ENCODE measurements at places on chromosomes 6 and 20.

DNA sequence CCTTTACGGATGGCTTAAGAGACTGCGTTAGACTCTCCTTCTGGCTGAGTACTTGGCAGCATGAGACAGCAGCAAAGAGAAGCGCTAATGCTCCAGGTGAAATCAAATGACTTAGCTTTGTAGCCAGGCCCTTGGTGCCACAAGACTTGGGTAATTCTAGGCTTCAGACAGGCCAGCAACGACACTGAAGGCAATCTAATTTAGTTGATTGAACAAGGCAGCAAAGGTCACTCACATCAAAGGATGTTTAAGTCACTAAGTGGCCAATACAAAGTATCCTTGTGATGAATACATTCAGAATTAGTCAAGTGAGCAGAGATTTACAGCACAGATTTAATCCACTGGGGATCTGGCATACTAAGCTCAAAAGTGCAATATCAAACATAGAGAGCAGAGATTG is 113.2 kb downstream of the FAM83B start:
- DNase-seq: no peak

DNA sequence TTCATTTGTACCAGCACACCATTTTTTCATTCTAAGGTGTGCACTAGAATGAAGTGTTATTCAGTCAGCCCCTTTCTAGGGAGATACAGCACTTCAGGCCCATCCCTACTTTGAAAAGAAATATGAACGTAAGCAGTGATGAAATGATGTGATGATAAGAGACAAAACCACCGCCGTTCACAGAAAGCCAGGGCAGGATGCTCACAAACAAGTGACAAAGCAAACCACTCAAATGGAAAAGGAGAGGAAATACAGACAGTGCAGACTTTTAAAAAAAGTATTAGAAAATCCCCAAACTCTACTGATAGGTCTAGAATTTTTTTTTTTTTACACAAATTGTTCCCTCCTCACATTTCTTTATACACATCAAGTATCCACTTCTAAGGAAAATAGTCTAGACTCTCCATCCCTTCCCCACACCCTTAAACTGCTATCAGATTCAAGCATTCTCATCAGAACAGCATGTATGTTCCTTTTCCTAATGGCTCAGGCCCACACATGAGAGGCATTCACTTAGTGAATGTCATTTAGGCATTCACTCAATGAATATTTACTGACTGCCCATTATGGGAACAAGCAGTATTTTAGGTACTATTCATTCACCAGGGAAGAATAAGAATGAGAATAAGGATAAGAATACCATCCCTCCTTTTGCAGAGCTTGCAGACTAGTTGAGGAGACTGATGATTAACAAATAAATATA is 243.5 kb downstream of the GMPR start:
- DNase-seq: no peak

GRCh38 chr6:148869585-148869984 is 122.8 kb downstream of the UST start:
- DNase-seq: no peak

GRCh38 chr20:24442909-24443308 is 26.5 kb upstream of the SYNDIG1 start:
- DNase-seq: no peak

DNA sequence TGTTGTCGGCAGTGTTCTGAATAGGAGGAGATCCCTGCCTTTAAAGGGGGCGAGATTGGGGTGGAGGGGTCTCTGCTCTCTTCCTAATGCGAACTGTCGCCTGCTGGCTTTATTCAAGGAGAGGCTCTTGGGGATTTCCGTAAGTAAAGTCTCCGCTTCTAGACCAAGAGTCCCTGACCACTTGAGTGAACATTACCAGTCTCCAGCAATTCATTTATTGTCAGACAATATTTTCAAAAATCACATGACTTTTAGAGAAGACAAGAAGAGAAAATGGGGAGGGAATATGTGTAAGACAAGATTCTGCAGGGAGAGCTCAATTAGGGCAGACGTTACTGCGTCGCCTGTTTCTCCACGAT is 21.2 kb downstream of the POM121L2 start:
- DNase-seq: no peak

DNA sequence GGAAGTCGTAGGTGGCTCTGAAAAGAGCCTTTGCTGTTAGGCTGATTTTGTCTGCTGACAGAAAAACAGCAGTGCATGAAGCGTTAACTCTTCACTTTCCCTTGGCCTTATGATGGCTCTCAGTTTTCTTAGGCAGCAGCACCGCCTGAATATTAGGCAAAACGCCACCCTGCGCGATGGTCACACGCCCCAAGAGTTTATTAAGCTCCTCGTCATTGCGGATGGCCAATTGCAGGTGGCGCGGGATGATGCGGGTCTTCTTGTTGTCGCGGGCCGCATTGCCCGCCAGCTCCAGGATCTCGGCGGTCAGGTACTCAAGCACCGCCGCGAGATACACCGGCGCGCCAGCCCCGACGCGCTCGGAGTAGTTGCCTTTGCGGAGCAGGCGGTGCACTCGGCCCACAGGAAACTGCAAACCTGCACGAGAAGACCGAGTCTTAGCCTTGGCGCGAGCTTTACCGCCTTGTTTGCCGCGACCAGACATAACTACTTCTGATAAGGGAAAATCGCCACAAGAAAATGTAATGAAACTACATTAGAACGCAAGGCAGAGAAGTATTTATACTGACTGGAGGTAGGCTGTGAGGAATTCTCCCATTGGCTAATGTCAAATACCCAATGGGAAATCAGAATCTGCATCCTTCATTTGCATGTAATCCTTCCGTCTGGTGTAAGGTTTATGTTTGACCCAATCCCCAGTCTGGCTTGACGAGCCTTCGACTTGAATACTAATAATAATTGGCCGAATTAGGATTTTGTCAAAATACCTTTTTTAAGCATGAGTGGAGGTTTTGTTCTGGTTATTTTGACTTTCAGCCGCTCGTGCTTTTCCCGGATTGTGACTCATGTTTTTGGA is 53.9 kb upstream of the HFE start:
- DNase-seq: no peak

GRCh38 chr20:48374991-48375595 is 452.7 kb downstream of the PREX1 start:
- no peak for DNase-seq

DNA sequence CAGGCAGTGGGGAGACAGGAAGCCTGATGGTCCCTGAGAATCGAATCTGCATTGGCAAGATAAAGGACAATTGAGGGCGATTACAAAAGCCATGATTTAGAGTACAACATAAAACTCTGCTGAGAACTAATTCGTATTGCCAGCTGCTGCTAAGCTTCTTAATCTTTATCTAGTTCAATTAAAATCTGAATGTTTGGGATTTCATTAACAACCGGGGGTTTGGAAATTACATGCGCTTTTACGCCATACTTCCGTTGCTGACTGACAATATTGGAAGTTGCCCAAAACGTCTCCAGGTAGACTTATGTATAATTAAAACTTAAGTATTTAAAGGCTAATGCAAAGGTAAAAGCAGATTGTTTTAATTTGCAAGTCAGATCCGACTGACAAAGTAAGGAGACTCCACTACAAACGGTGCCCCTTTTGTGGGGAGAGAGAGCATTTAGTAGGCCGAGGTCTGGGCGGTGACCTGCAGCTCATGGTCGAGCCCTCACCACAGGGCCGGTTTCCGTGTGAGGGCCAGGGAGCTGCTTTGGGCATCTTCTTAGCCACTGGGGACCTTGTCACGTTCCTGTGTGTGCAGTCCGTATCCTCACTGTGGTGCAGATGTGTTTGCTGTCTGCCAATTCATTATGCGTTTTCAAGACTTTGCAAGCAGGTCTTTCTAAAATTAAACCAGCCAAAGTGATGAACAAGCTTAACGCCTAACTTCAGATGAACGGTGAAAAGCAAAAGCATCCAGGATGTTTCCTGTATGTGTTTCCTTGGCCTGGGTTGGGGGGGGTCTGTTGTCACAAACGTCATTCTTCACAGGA is 49.9 kb downstream of the CDH4 start:
- DNase-seq: no peak

DNA sequence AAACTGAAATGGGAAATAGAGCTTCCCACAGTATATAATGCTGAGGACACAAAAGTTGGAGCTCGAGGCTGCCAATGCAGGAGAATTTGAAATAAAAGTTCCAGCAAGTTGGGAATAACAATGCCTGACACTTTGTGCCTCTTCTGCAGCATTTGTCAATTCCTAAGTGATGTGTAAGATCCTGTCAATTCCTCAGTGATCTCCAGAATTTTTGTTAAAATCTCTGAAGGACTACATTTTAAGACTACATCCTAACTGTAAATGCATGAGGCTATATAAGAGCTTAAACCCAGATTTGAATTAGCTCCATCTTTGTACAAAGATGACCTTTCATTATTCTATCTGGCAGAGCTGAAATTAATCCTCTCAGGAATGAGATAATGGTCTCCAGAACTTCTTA is 208.2 kb downstream of the COL12A1 start:
- DNase-seq: no peak

GRCh38 chr6:30570263-30570662 is 979 bp upstream of the ABCF1 start:
- no peak for DNase-seq

DNA sequence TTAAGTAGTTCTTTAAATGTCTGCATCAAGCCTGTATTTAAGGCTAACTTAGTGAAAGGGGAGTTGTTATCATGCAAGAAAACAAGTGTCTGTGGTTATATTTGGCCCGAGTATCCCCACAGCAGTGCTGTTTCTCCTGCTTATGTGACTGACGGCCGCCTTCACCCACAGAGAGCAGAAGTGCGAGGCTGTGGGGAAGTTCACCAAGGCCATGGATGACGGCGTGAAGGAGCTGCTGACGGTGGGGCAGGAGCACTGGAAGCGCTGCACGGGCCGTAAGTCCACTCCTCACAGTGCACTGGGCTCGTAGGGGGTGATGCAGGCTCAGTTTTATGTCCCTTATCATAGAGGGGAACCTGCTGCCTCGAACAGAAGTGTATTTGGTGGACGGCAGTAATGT is 53.2 kb upstream of the SYNJ2 start:
- no peak for DNase-seq

GRCh38 chr6:47335466-47335865 is 25.8 kb upstream of the TNFRSF21 start:
- DNase-seq: no peak

DNA sequence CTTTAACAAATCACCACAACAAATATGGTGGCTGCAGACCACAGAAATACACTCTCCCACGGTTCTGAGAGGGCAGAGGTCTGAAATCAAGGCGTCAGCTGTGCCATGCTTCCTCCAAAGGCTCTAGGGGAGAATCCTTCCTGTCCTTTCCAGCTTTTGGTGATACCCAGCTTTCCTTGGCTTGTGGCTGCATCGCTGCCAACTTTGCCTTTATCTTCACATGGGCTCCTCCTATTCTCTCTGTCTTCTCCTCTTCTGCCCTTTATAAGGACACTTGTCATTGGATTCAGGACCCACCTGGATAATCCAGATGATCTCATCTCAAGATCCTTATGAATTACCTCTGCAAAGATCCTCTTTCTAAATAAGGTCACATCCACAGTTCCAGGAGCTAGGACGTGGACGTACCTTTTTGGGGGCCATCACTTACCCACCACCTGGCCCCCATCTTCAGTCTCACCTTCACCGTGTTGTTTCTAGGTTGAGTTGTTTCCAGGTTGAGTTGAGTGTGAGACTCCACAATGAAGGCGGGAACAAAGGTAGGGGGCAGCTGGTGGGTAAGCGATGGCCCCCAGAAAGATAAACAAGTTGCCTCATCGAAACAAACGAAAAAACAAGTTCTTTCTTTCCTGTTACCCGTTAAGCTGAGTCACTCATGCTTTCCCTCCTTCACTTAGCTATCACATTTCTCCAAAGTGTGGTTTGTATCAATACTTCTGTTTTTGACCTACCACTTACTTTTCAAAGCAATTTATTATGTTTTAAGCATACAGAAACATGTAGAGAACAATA is 68.9 kb upstream of the SLC22A16 start:
- no peak for DNase-seq

GRCh38 chr6:25341203-25341552 is 62.0 kb downstream of the CARMIL1 start:
- DNase-seq: no peak

GRCh38 chr6:150876598-150876997 is 11.1 kb downstream of the MTHFD1L start:
- no peak for DNase-seq

GRCh38 chr6:30981942-30982772 is 1.4 kb upstream of the MUC21 start:
- DNase-seq: no peak

GRCh38 chr6:13405961-13406477 is 77.7 kb upstream of the TBC1D7 start:
- DNase-seq: no peak

DNA sequence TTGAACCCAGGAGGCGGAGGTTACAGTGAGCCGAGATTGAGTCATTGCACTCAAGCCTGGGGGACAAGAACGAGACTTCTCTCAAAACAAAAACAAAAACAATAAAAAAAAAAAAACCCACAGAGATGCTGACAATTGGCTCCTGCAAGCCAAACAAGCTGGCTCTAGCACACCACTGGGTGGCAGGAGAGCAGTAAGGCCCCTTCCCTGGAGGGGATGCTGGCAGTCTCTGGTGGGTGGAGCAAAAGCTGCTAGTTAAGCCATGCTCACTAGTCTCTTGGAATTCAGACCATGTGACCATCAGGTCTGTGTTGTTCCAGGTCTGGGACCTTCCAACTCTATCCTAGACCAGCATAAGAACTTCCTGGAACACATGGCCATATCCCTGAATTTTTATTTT is 18.9 kb upstream of the DSN1 start:
- no peak for DNase-seq

- DNase-seq: no peak
These were observed 309.4 kb downstream of the UTRN start for GRCh38 chr6:144594585-144594984.

DNA sequence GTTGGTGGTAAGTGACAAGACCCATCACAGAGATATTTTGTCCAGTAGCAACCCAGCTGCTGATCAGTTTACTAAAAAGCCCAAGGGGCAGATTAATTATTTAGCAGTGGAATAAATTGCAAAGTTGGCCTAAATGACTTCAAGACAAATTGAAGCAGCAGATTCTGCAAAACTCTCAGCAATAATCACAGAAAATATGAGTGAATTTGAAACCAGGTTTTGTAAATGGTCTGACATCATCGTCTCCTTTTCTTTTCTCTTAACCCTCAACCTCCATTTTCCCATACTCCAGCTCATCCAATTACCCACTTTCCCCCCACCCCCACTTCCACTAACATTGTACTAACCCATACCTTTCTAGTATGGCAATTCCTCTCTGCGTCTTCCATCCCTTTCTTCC is 11.3 kb upstream of the PTPRK start:
- no peak for DNase-seq

DNA sequence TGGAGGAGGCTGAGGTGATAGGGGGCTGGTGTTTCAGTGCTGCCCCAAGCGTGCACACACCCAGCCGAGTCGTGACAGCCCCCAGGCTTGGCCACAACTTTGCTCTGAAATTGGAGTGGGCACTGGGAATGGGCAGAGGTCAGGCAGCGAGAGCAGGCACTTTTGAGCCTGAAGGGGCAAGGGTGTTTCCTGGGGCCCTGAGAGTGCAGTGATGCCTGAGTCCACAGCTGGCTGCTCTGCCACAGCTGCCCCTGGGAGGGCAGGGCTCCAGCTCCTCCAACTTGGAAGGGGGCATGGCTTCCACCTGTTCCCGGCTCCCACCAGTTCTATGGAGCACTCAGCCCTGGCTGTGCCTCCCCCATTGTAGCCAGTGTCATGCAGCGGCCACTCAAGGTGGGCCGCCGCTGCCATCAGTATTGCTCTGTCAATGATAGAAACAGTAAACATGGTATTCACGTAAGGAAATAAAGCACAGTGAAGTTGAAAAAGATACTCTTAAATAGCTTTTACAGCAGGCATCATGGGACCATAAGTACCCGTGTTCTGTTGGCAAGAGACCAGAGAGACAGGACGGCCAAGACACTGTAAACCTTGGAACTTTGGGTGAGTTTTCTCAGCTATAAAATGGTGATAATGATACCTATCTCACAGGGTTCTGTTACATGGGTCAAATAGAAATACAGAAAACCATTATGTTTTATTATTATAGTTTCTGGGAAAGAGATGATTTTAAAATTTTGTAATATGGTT is 108.9 kb downstream of the THEMIS start:
- DNase-seq: no peak

Data from ascending aorta (tissue), 2 donors.